ENCODE measurements at places on chromosomes 5 and 9.

DNA sequence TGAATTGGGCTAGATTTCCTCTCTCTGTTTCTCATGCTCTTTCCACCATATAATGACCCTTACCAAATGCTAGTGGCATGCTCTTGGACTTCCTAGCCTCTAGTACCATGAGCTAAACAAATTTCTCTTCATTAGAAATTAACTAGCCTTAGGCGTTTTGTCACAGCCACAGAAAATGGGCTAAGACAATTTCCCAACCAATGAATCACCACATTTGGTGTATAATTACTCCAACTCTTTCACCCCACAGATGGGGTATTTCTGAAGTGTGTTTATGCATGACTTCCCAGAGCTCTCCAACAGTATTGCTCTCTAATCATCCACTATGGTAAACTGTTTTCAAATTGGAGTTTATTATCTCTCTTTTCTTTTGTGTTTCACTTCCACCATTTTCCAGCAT, 1041.1 kb upstream of the COX7C start:
- DNase-seq, result no peak

DNA sequence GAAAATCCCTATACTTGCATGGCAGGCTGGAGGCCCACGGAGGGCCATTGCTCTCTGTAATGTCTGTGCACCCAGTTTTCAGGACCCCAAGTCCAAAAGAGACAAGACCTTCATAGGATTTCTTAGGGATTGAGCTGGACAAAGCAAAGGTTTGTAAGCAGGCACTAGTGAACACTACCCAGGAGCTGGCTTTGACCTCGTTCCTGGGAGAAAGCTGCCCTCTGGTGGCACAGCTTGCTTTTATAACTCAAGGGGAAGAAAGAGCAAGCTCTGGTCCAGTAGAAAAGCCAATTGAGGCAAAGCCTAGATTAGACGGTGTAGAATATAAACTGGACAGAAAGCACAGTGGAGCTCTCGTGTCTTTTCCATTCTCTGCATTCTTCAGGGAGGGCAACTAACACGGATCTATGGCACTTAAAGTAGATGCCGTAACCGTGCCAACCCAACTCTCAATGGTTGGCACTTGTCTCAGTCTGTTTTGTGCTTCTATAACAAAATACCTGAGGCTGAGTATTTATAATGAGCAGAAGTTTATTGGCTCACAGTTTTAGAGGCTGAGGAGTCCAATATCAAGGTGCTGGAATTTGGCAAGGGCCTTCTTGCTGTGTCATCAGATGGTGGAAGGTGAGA, 7.9 kb downstream of the GABRP start:
- DNase-seq, result peak; percentile 42

- no peak for DNase-seq
Observed at GRCh38 chr9:19615036-19615624, 173.7 kb downstream of the SLC24A2 start.

DNA sequence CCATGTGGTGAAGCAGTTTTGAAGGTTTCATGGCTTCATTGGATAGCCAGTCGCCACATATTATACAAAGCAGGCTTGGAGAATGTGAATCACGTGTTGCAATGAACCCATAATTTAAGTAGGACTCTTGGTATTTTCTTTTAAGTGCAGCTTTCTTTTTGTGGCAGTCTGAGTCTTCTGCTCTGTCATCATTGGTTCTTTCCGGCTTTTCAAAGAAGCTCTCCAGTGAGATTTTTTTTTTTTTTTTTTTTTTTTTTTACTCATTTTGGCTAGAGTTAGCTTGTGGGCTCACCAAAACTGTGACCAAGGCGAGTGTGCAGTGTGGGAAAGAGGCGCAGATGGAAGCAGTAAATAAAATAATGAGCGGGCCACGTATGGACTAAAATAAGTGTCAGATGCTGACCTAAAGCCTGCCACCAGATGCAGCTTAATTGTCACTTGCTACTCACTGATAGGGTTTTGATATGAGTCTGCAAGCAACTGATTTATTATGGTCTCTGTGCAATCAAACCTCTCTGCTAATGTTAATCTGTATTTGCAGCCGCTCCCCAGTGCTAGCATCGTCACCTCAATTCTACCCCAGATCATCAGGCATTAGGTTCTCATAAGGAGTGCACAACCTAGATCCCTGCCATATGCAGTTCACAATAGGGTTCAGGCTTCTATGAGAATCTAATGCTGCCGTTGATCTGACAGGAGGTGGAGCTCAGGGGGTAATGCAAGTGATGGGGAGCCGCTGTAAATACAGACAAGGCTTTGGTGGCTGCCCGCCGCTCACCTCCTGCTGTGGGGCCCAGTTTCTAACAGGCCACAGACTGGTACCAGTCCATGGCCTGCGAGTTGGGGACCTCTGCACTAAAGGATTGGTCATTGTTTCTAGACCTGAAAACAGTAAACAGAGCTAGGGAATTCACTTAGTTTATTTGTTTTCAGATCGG, 45.5 kb upstream of the LARP1 start:
- DNase-seq, result no peak

DNA sequence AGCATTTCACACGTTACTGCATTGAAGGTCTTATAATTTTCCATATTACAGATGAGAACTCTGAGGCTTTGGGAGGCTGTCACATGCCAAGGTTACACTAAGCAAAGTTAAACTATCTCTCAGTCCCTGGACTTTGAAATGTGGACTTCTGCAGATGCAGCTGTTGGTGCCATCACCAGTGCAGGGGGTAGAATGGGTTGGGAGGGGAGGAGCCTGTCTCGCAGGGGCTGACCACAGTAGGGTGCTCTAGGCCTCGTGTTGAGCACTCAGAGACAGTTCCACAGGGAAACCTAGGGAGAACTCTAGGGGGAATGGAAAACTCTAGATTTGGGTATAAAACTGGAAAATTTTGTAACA, 220.9 kb downstream of the MAPKAP1 start:
- no peak for DNase-seq

DNA sequence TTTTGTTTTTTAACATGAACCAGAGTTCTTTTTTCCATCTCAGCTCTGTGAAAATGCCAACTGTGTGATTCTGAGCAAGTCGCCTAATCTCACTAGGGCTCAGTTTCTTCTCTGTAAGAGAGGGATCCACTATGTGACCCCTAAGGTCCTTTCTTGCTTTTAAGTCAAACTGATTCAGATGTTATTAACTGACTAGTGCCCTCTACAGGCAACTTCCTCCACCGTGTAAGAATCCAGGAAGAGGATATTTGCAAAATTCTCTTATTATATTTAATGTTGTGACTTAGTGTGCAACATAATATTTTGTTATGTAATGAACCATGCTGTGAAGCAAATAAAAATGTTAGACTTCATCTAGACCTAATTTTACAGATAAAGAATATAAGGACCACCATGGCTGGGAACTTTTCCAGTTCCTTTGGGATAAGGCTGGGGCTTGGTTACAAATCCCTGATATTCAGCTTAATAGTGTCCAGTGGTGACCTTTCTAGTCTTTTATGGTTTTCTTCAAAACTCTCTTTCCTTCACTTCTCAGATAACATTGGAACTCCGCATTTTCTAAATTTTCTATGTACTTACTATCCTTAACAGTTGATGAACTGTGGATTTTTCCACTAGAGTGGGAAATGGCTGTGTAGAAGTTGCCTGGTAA, 244.7 kb downstream of the PIK3R1 start:
- DNase-seq, result no peak

DNA sequence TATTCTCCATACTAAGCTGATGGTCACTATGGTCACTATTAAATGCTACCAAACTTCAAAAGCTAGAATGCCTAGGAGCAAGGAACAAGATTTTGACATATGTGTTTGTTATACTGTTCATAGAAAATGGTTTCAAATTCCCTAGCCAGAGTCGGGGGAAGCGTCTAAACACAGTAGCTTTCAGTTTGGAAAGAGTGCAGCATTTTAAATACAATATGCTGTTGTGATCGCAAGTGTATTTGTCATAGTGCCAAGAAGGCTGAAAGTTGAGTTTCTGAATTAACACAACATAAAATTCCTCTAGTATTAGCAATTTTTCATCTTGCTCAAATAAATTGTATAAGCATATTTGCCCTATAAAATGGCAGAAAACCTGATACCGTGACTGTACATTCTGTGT, 280.4 kb downstream of the ZNF608 start:
- DNase-seq, result no peak

- no peak for DNase-seq
Observed at GRCh38 chr5:151862811-151863472, 61.7 kb downstream of the GLRA1 start.

DNA sequence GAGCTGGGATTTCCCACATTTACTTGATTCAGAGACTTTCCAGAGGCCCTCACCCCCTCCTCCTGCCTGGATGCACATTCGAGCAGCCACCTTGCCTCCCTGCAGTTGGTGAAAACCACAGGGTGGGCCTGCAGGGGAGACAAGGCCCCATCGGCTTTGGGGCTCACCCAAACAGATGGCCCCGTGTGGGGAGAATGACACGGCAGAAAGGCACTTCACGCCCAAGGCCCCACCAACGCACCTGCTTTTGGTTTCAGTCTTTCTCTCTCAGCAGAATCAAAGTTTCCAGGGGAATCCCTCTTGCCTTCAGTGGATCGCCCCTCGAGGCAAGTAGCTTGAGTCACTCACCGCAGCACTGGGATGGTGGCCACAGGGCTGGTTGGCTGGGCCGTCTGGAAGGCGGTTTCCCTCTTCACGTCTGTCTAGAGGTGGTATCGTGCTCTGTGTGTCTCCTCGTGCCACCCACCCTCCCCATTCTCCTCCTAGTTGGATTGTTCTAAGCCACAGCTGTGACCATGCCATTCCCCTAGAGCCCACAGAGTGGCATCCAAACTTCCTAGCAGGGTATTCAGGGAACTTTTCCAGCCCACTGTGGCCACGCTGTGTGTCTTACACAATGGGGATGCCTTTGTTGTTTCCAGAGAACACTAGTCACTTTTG, 31.8 kb downstream of the SEC61B start:
- no peak for DNase-seq

GRCh38 chr9:69748304-69748703, 11.5 kb downstream of the PTAR1 start:
- no peak for DNase-seq

DNA sequence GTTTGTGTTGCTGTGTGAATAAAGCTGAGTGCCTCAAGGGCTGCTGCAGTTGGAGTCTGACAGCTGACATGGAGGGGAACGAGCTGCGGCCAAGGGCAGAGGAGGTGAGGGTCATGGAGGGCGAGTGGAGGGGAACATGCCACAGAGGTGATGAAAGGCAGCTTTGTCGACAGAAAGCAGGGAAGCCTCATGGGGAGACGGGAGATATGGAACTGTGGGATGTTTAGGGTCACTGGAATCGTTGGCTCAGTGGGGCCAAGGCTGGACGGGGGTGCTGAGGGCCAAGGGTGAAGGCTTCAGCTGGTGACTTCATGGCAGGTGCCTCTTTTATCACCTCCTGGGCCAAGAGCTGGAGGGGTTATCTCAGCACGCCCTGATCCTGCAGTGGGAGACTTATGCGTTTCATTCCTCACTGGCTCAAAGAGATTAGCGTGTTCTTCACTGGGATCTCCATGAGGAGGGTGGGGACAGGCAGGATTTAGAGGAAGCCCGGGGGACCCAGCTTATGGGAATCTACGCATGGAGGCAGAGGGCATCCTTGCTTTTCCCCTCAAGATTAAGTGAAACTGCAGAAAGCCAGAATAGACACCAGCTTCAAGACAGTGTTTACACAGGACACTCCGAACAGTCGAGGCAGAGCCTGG, 42.2 kb downstream of the FAM240B start:
- no peak for DNase-seq

- no peak for DNase-seq
Observed at GRCh38 chr5:14443671-14444093, 137.9 kb upstream of the OTULINL start.

DNA sequence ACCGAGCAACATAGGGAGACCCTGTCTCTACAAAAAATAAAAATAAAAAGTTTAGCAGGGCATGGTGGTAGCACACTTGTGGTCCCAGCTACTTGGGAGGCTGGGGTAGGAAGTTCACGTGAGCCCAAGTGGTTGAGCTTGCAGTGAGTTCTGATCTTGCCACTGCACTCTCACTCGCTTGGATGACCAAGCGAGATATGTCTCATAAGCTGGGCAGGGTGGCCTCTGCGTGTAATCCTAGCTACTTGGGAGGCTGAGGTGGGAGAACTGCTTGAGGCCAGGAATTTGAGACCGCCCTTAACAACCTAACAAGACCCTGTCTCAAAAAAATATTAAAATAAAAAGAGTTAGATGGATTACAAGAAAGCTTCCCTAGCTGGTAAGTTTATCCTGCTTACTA, 32.5 kb downstream of the RASA1 start:
- DNase-seq, result no peak

- DNase-seq, result no peak
Observed at GRCh38 chr5:17012289-17012688, 76.2 kb upstream of the MYO10 start.

DNA sequence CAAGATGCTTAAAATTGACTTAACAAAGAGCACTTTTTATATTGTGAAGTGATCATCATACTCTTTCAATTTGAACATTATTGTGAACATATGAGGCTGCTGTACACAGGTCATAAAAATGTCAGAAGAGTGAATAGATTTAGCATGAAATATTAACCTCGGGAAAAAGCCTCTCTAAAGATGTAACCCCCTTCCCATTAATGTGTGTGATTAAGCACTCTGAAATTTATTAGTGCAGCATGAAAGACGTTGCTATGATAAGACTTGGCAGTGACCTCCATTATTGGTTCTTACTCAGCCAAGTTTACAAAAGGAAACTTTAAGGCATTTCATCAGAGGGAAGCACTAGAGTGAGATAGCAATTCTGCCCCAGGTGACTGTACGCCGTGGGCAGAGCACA, 326.5 kb downstream of the NTRK2 start:
- DNase-seq, result no peak

DNA sequence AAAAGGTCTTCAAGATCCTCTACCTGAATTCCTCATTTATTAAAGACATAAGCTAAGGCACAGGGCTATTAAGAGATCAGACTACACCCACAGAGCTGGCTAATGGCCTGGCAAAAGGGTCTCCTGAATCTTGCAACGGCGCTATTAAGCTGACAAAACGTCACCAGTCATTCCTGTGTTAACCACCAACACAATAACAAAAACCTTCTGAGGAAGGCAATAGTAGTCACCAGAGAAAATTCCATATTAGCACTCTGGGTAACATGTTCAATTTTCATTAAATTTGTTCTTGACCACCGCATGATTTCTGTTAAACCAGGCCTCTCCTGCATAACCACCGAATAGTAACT, 77.0 kb downstream of the GNAQ start:
- DNase-seq, result no peak

- DNase-seq, result no peak
Observed at GRCh38 chr5:59746241-59746765, 147.2 kb downstream of the PDE4D start.

DNA sequence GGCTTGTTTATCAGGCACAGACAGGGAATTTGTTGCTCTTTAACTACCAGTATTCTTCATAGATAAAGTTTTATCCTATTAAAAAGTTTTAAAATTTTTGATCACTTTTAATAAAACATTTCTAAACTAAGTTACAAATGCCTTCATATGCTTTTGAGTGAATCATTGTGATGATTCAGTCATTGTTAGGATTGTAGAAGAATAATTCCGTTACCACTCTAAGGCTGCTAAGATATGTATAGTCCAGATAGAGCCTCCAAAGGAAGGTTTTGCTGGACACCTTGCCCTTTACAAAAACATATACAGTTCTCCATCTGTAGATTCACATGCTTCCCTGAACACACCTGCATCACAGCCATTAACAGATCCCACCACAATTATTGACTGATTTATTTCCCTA, 233.7 kb downstream of the SPOCK1 start:
- DNase-seq, result no peak

GRCh38 chr5:109721741-109722140, 32.0 kb downstream of the MAN2A1 start:
- DNase-seq, result no peak
